ENCODE measurements at places on chromosomes 5 and 9.

DNA sequence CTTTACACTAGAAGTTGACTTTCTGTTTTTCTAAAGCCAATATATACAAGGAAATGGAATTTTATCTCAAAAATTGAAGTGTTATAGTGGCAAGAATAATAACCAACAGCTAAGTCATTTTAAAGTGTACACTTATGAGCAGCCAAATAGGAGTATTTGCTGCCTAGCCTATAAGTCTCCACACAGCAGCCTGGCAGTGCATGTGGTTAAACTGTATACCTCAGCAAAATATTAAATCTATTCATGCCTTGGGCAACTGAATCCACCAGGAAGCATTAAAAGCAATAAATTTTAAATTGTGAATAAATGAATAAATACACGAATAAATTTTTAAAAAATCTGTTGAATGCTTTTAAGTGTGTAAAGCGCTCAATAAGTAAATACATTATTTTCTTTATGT is 432.4 kb upstream of the RORB start:
- DNase-seq, result no peak

GRCh38 chr9:79023134-79023580 is 548.6 kb upstream of the TLE4 start:
- DNase-seq, result no peak

- DNase-seq, result no peak
These were observed 198.2 kb upstream of the SEMA6A start for GRCh38 chr5:116772806-116773205.

- DNase-seq, result no peak
These were observed 19.7 kb downstream of the COL5A1 start for GRCh38 chr9:134661299-134661698.

DNA sequence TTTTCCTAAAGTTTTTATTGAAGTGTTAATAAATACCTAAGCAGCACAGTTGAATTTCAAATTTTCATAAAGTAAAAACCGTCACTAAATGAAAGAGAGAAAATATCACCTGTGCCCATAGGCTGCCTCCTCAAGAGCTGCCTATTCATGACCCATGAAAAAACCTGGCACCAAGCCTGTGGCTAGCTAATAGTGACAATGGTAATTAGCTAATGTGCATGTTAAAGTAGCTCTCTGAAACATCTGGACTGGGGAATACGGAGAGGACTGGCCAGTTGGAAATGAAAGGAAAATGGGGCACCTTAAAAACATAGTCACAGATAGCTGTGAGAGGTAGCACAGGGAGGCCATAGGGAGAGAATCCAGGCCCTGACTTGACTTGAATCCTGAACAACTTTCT is 5.4 kb upstream of the GNE start:
- no peak for DNase-seq

DNA sequence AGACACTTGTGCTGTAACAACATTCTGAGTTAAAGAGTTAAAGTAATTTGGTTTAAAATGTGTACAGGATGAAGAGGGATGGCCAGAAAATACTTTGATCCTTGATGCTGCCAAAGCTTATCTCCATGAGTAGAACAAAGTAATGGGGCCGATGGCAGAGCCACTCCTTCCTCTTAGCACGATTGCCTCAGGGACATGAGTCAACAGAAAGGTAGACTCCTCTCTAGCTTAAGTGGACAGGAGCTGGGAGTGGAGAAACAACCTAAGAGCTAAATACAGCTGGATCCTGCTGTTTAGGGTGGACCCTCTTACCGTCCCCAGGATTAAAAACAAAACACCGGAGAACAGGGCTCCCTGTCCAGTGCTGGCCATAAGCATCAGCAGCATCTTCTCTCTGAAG is 267.3 kb downstream of the IRX1 start:
- no peak for DNase-seq

DNA sequence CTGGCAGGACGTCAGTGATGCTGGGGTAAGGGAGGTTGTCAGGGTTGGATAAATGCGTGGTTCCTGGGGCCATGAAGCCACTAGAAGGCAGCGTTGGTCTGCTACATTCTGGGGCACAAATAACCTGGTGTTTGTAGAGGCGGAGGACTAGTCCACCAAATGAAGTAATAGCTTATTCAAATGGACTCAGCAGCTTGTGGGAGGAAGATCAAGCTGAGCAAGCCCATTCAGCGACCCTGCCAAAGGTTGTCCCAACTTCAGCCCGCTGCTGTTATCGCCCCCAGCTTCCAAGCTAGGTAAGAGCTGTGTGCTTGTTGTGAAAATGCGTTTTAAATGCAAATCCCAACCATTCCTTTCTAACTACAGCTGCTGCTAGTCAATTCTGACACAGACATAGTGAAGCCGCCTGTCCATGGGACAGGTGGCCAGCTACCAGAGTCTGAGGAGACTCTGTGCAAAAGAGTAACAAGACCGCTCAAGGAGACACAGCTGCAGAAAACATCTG is 7.6 kb upstream of the FAM240B start:
- DNase-seq, result no peak

Measured in vagina (tissue), 2 donors.